Hematopoietic multipotent progenitor cell treated with erythropoietin and hydrocortisone succinate and interleukin-3 and kit ligand, for 4 days (in vitro differentiated cells): ENCODE measurements at places on chromosomes 6 and 20.

DNA sequence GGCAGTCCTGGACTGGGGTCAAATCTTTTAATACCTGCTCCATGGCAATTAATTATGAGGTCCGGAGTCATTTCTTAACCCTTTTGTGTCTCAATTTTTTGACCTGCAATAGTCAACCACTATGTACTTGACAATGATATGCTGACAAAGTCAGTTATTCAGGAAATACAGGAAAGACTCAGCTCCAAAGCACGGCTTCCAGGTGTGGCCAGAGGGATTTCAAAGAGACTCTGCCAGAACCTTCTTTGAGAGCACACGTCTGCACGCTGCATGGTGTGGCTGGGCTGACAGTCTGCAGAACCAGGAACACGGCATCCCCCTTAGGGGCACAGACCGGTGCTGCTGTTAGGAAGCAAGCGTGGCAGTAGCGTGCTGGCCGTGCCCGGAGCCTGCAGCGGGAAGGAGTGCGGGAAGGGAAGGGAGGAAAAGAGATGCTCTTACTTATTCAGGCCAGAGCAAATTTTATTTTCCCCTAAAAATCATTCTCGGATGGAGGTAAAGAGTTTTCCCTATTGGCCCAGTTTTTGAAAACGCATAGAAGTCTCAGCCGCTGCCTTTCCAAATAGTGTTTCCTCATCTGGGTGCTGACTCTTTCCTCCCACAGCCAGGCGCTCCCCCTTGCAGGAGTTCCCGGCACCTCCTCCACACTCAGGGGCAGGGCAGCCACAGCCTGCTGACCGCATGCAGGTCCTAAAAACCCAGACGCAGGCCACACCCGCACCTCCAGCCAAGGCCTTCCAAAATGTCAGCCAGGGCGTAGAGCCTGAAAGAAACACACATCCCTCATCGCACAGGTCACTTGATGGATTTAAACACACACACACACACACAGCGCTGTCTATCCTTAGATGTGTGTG is 187.4 kb upstream of the SNX9 start:
- no peak for DNase-seq

DNA sequence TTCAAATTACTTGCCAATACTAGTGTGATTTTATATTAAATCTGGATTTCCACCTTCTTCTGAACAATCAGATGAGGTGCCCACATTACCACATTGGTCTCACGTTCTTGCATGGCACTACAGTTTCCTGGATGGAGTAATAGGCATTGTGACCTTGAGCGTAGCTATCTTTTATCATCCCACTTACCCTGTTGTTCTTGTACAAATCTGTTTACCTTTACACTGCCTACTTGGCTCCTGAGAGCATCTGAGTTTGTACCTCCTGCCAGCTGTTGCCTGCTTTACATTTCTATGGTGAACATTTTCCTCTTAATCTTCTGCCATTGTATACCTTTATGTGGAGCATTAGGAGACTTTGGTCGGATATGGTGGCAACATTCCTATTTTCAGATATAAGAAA is 90.7 kb downstream of the AKAP7 start:
- no peak for DNase-seq

DNA sequence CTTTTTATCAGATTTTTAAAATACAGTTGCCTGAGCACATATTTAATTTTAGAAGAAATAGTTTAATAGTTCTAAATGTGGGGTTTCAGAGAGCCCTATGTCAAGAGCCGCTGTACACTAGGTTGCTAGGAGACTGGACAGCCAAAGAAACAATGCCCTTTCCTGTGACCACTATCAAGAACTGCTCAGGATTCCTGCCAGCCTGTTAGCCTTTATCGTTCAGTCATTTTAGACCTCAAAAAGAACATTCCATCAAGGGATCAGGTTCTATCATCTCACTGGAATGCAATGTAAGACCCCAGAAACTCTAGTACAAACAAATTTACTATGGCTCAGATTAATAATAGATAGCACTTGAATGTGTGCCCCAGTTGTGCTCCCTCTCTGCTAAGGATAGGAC is 181.2 kb upstream of the CCN2 start:
- no peak for DNase-seq

DNA sequence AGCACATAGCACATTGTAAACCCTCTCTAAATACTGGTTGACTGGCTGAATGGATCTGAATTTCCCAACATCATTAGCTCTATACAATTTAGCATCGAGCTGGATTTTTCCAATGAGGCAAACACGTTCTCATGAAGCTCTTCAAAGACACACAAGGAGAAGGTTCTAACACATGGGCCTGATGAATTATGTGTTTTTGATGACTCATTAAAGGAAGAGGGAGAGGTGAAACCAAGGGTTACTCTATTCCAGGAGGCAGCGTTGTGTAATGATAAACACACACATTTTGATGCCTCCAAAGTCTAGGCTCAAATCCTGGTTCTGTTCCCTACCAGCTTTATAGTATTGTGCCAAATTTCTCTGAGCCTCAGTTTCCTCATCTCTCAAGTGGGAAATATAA is 84.3 kb downstream of the PFDN4 start:
- no peak for DNase-seq

DNA sequence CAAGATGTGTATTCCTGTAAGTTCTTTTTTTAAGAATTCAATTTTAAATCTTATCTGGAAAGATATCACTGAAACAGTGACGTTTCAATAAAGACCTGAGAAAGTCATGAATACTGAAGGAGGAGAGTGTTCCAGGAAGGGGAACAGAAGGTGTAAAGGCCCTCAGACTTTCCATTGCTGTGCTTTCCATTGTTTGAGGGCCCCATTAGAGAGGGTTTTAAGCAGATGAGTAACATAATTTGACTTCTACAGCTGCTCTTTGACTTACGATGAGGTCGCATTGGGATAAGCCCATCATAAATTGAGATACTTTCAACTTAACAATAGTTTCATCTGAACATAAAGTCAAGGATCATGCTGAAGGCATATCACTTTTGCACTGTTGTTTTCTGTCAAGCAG is 24.7 kb downstream of the ACOT13 start:
- DNase-seq, result no peak

DNA sequence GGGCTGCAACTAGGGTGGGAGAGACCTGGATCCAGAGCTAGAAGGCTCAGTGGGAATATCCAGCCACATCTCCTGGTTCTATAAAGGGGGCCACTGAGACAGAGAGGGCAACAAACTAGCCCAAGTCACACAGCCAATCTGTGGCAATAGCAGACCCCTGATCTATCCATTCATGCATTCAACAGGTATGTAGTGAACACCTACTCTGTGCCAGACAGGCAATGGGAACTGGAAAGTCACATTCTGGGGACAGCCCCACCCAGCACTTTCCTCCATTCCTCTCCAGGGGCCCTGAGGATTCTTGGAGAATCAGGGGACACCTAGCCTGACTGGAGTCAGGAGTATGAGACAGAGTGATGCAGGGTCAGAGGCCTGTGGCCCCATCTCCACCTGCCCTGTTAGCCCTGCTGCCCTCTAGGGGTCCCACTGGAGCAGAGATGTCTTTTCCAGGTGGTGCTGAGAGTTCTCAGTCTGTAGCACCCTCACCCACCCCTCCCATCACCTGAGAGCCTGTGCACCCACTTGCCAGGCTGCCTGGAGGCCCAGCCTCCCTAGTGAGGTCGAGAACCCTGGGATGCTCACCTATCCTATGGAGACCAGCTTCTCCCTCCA is 13.6 kb downstream of the BPIFA2 start:
- DNase-seq, result no peak

GRCh38 chr6:148329596-148330381 is 12.8 kb upstream of the SASH1 start:
- DNase-seq, result no peak

DNA sequence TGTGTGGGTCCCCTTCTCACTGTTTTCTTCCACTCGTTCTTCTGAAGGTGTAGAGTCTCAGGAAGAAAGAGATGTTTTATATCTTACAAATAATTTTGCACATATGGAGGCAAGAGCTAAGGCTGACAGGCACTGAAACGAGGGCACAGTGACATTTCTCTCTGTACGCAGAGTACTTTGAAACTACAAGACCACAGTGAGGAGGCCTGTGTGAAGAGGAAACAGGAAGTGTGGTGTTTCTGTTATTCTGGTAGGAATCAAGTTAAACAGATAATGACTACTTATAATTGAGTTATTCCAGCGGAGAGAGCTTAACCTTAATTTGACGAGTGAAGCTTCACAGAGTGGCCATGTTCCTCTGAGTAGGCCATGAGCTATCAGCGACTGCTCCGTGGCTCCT is 4.8 kb downstream of the CDH4 start:
- DNase-seq, result peak; percentile 31
